Fibroblast of villous mesenchyme (primary cell): ENCODE measurements at places on chromosomes 7 and 10. TPM values are rescaled to one million over a fixed set of nuclear protein-coding genes. Genes with fewer than 3 reads are reported as not detected.
A peak's percentile ranks its signal among the peaks of the same experiment; 100 is the strongest.

DNA sequence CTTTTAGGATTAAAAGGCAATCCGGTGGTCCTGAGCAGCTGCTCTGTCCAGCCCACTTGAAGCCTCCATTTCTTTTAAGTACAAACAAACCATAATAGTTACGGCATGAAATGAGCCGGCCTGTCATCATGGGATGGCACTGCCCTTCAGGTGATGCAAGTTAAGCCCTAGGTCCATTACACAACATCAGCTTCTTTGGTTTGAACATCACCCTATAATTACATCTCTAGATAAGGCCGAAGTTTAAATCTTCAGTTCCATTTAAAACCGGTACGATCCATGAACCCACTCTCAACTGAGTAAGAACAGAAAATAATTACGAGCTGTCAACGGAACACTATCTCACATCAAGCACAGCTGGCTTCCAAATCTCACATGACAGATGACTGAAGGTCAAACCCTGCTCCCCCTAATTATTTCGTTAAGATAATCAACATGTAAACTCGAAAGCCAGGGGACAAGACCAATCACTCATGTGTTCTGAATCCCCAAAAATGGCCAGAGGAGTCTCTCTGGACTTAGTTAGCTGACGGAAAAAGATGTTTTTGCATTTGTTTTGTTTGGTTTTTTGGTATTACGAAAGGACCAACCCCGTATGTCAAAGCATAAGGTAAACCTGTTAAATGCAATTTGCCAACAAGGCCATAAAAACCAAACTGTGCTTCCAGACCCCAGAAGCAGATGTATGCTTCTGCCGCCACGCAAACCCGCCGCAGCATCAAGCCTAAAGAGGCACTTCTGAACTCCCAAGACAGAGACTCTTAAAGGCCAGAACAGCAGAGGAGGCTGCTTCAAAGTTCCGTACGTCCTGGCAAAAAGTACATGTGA is 10.8 kb downstream of the GNA12 start:
- peak; percentile 67 for DNase-seq

Gene GRM3
- not detected in 2 replicates for total RNA-seq

DNA sequence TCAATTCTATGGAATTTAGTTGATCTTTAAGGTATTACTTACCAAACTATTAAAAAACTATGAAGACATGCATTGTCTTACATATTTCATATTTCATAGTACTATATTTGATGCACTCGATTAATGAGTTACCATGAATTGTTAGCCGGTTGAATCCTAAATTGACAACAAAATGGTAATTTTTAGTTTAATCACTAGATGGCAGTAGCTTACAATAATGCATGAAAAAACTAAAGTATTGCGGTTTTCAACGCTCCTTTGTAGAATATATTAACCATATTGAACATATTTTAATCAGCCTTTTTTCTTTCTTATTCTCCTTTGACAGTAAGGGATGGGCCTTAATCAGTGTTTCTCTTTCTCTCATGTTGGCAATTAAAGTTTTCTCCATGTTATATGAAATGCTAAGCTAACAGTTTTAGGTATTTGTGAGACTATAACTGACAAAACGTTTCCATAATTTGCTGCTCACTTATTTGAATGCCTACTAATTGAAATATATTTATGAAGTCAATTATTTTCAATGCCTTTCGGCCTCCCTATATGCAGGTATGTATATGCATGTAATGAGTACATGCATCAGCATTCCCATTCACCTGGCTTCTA is 48.5 kb upstream of the ARL4A start:
- DNase-seq, result peak; percentile 50

DNA sequence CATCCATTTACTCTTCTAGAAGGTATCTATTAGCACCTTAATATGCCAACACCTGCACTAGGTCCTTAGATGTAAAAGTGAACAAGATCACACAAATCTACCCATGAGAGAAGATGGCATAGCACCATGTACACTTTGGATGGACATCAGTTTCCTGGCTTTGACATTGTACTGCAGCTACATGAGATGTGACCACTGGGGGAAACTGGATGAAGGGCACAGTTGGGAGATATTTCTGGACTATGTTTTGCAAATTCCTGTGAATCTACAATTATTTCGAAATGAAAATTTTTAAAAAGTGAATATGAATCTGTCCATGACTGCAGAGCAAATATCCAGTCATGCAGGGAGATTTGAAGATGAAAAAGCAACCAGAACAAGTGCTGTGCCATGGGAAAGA is 124.5 kb downstream of the PRKCQ start:
- DNase-seq, result no peak

- DNase-seq, result no peak
Observed at GRCh38 chr7:74289659-74290552, 699 bp downstream of the CLIP2 start.
